Kidney capillary endothelial cell (primary cell): ENCODE measurements at places on chromosomes 11 and 22.

GRCh38 chr11:22190827-22191463 lies 1.9 kb upstream of the ANO5 start:
- DNase-seq: no peak

DNA sequence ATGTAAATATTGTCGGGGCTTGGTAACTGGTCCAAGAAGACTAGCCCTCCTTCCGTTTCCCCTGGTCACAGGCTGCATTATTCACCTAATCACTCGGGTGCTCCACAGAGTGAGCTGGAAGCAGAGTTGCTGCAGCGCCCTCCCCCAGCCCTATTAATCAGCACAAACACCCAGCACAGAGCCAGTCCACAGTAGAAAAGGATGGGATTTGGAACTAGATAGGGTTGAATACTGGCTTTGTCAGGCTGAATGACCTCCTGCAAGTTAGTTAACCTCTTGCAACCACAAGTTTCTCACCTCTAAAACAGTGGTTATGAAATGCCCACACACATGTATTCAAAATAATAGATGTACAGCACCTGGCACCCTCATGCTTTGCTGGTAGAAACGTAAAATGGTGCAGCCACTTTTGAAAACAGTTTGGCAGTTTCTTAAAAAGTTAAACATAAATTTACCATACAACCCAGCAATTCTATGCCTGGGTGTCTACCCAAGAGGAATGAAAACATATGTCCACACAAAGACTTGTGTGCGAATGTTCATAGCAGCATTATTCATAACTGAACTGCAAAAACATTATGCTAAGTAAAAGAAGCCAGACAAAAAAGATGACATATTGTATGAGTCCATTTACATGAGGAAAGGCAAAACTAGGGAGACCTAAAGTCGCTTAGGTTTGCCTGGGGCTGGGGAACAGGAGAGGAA lies 31.7 kb upstream of the APLP2 start:
- DNase-seq: no peak

GRCh38 chr22:44445307-44445680 lies 52.7 kb downstream of the RTL6 start:
- no peak for DNase-seq

DNA sequence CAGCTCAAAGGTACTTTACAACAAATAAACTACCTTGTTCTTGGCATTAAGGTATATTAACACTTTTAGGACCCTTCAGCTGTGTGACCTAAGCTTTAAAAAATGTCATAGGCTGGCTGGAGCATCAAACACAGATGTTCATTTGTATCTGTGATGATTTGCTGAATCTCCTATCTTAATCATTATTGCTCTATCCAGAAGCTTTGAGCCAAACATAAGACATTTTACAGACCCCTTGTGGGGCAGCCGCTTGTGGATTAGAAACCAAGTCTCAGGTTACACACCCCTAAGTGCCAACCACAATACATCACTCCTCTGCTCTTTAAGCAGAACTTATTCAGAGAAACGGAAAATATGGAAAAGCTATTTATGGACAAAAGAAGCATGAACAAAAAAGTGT lies 394.2 kb upstream of the CCDC90B start:
- DNase-seq: no peak

- no peak for DNase-seq
Measured at GRCh38 chr11:67048515-67049130, 8.0 kb upstream of the RHOD start.

- no peak for DNase-seq
Measured at GRCh38 chr11:10984250-10984649, 126.4 kb upstream of the ZBED5 start.

GRCh38 chr22:47593291-47593690 lies 830.8 kb downstream of the TBC1D22A start:
- DNase-seq: no peak

DNA sequence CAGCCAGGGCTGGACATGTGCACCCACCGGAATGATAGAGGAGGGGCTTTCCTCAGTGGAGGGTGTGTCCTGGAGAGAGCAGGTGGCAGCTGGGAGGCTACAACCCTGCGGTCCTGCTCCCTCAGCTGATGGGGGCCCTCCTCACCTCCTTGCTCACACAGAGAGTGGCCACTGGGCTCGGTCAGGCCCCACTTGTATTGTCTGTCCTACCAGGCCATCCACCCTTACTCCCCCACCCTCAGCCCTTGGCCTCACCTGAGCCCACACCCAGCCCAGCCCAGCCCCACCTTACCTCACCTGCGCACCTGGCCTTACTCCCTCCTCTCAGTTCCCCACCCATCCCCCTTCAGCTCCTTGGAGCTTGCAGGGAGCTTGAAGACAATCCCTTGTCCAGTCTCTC lies 3.1 kb downstream of the TRPM5 start:
- no peak for DNase-seq

DNA sequence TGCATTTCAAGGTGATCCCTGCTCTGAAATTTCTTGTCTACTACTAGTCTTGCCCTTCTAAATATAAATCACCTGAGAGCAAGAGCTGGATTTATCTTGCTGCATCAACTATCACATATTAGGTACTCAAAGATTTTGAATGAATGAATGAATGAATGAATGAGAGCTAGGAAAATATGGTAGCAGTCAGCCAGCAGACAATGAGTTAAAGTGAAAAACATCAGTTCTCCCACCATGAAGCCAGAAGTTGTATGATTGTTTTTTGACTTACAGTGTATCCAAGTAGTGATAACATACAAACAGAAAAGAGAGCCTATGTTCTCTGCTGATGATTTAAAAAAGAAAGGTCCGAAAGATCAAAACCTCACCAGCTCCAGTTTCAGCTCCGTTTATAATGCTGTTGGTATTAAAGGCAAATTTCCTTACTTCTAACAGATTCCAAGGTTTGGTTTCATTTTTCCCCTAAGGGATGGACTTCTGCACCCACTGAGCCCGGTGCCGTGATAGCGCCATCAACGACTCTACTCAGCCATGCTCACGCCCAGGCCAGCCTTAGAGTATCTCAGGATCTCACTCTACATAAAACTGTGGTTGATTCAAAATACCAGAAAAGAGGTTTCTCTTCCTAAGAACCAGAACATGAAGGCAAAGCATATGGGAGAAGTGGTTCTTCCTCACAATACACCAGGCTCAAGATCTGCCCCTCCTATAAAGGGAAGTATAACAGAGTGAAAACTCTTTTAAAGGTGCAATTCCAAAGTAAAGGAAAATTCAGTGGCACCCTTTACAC lies 92.0 kb downstream of the SGSM3 start:
- DNase-seq: no peak

GRCh38 chr11:92703449-92703830 lies 266.0 kb upstream of the MTNR1B start:
- DNase-seq: no peak
